Stimulated activated CD8-positive, alpha-beta memory T cell treated with anti-CD3 and anti-CD28 coated beads, Interleukin-7, amount 100 ng/mL, for 1 hour (primary cell): ENCODE measurements at places on chromosomes 12 and 14.
A peak's percentile ranks its signal among the peaks of the same experiment; 100 is the strongest.

GRCh38 chr14:27245947-27246346, 648.1 kb upstream of the NOVA1 start:
- DNase-seq = no peak

DNA sequence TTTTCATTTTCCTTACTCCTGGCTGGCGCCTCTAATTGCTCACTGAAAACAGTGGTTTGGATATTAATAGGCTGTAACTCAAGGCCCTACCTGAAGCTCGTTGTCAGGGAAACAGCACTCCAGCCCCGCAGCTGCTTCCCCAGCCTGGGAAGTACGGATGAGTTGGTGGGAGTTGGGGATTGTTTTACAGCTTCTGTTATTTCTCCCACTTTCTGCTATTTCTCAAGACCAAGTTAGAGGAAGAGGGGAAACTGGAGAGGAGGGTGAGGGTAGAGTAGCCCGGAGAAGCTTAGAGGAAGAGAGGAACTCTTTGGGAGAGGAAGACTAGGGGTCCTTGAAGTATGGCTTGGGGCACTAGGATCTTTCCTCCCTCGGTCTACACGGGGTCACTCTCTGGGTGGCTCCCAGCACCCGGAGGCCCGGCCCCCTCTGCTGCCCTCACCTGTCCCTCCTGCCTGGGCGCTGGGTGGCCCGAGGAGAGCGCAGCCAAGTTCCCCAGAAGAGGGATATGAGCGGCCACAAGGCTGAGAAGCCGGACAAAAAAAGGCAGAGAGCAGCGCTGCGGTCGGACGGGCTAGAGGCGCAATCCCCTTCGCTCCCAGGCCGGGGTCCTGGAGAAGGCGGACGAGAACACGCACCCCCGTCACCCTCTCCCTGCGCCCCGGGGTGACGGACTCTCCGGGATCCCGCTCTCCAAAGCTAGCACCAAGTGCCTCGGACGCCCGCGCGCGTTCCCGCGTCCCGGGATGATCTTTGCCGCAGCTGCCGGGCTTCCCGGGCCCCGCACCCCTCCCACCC, 671 bp downstream of the SPTB start:
- DNase-seq = no peak

DNA sequence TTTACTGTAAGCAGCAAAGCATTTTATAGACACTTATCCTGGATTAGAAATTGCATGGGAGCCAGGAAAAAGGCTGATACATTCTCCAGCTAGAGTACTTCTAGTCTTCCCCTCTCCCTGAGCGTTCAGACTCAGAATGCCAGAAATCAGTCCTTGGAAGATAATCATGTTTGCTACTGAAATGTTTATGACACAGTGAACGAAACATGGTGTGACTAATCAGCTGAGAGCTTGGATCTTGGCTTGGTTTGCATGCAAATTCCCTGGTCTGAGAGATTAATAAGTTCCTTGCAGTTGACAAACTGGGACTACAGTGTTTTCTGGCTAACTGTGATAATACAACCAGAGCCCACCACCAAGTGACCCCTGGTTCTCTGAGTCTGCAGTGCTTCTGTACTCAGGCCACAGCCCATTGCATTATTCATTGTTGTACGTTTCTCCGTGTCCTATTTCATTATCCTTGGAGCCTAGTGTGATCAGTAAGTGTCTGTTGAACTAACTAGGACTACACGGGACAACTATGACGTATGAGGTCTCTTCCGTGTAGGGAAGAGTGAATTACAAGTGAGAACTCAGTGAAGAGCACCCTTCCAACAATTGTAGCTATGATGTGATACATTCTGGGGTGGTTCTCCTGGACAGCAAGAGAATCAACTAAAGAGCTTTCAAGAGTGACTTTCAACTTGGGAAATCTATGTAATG, 34.6 kb upstream of the EVL start:
- DNase-seq = no peak

GRCh38 chr12:128548949-128549348, 274.8 kb downstream of the SLC15A4 start:
- DNase-seq = no peak

- no peak for DNase-seq
These were observed 9.8 kb upstream of the RARG start for GRCh38 chr12:53241623-53242412.

DNA sequence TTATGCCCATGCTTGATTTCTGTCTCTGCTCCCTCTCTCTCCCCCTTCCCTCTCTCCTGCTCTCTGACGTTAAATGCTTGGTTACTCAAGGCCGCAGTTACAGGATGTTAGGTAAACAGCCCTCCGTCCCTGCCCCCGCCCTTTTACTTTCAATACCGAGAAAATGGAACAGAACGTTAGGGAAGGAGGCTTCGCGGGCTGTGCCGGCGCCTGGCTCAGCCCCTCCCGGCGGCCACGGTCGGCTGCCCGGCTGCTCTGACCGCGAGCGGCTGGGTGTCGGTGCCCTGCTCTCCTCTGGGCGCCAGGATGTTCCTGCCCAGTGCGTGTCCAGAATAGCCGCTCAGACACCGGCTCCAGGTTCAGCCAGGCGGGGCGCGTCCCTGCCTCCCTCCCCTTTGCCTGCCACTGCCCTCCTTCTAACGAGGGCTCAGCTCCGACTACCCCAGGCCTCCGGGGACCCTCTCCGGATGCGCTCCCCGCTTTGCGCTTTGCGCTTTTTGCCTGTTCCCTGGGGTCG, 166.1 kb downstream of the ADCK1 start:
- no peak for DNase-seq

- no peak for DNase-seq
These were observed 25.5 kb upstream of the DTX1 start for GRCh38 chr12:113030875-113031525.

GRCh38 chr12:55906056-55906455, 21.6 kb downstream of the PYM1 start:
- no peak for DNase-seq

GRCh38 chr12:65189028-65189718, 19.8 kb downstream of the LEMD3 start:
- no peak for DNase-seq

- no peak for DNase-seq
These were observed 121.1 kb downstream of the TGFB3 start for GRCh38 chr14:75860561-75861160.

DNA sequence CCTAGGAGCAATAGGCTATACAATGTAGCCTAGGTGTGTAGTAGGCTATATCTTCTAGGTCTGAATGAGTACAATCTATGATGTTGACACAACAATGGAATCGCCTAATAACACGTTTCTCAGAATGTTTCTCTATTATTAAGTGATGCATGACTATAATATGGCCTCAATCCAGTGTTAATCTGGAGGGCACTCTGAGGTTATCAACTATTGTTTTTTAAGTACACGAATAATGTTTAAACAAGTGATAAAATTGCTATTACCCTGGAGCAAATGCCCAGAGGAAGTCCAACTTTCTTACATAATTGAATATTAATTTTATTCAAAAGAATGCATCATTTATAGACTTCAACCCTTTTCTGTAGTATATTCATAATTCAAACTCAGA, 16.4 kb upstream of the CNIH1 start:
- DNase-seq = no peak

GRCh38 chr14:70011708-70012107, 132.5 kb downstream of the SMOC1 start:
- DNase-seq = no peak

DNA sequence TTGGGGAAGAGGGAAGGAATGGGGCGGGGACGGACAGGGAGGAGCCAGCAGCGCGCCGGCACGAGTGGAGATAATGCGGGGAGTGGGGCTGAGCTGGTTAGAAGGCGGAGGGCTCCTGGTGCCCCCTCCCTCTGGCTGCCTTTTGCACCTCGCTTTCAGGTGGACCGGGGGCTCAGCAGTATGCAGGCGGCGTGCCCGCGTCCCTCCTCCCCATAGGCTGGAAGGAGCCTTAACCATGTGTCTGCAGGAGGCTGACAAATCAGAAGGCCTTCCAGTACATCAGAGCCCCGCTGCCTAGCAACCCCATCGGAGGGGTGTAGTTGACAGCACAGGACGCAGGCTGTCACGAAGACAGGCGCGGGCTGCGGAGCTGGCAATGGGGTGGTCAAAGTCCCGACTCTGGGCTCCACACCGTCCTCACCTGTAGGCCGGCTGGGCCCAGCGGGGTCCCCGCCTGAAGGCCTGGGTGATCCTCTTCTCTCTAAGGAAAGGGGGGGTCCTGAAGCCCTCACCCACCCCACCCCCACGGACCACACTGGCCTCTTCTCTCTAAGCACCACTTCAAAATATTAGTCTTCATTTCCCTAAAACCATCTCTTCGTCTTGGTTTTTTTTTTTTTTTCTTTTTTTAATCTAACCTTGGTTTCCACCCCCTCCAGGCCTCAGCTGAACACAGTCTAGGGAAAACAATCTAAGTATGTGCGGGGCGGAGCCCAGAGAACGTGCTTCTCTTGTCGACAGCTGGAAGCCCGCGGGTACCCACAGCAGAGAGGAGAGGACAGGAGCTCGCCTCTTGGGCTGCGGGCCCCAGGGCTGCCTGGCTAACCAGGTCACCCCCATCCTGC, 44.5 kb downstream of the KDM2B start:
- DNase-seq = no peak

GRCh38 chr12:105330283-105330930, at the start of gene C12orf75:
TSS of gene C12orf75 (plus strand) at chr12:105330691. CDS start at chr12:105330892, 201 bp downstream.
- peak; percentile 70 for DNase-seq

DNA sequence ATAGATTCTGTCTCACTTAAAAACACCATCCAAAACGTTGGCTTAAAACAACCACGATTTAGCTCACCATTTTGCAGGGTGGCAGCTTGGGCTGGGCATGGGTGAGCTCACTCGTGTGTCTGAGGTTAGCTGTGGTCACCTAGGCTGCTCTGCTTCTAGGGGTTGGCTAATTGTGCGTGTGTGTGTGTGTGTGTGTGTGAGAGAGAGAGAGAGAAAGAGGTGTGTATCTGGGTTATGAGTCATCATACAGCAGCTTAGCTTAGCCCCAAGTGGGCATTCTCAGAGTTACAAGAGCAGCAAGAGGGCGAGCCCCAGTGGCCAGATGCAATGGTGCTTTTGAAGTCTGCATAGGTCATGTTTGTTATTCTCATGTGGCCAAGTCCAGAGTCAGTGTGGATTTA, 6.0 kb downstream of the FBXW8 start:
- DNase-seq = peak; percentile 24

DNA sequence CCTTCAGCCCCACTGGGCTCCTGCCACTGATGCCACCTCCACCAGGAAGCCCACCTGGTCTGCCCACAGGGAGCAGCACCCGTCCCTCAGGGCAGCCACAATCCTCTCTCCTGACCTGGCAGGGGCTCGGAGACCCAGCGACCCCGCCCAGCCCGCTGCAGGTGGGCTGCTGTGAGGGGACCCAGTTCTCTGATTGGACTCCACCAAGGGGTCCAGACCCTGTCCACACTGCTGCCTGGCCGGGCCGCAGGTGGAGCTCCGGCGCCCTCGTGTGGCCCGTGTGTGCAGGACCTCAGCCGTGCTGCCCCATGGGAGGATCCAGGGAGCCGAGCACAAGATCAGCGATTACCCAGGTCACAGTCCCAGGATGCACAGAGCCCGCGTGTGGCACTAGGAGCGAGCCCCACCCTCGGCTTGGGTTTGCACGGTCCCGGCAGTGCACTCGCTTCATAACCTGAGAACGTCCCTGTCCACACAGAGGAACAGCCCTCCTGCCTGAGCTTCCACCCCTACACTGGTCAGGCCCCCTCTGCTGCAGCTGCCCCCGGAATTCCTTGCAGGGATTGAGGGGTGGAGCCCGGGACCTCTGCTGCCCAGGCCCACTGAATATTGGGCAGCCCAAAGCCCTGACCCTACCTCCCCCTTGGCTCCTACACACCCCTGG, 35.4 kb upstream of the TMEM179 start:
- DNase-seq = no peak

DNA sequence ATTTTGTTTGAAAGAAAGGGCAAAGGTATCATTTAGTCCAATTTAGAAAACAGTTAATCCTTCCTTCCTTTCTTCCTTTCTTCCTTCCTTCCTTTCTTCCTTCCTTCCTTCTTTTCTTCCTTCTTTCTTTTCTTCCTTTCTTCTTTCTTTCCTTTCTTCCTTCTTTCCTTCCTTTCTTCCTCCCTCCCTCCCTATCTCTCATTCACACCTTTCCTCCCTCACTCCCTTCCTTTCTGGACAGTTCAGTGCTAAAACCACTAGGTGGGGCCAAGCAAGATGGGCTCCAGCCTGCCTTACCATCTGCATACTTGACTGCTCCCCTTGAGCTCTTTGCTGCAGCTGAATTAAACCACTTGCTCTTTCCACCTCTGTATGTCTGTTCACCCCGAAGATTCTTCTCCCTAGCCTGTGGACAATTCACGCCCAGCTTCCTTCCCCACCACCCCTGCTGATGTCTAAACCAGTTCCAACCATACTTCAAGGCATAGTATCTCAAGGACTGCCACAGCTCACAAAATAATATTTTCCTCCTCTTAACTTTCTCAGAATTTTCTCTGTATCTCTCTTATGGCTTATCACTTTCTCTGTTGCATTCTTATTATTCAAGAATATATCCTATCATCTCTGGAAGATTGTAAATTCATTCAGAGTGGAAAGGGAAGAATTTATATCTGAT, 78.0 kb downstream of the DBX2 start:
- no peak for DNase-seq

DNA sequence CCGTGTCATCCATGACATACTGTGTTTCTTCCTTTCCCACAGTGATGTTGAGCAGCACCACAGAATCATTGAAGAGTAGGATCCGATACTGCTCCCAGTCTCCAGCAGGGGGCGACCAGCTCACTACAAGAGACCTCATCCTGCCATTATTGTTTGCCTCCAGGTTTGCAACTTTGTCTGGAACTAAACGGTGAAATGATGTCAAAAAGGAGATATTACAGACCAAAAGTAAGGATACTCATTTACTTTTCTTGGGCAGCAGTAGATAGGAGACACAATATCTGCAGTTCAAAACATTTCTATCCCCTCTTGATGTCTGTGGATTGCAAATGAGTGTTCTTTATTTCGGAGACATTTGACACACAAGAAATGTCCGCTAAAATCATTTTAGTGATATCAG, 47.2 kb downstream of the PTPRB start:
- DNase-seq = peak; percentile 18

DNA sequence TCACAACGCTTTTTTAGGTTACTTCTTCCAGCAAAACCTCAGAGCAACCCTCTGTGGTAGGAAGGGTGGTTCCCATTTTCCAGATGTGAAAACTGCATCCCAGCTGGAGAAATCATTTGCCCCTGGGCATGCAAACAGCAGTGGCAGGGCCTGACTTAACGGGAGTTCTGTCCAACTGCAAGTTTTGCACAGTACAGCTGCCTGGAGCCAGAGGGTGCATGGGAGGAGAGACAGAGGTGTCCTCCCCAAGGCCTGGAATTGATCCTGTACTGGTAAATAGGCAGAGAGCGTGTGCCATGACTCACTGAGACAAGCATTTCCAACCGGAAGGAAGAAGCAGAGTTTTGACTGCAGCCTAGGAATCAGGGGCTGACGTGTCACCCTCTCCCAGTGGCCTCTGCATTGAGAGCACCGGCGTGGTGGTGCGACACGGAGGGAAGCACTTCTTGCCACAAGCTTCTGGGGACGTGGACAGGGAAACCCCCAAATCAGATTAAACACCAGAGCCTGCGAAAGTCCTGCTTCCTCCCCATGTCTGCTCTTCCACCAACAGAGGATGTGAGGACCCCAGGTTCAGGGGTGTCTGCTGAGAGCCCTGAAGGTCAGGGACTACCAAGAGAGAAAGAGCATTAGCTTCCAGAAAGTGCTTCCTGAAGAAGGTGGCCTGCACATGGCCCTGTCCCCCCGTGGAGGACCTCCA, 19.0 kb upstream of the SERPINA4 start:
- DNase-seq = no peak

GRCh38 chr12:122499991-122500684, 594 bp downstream of the ZCCHC8 start:
- DNase-seq = no peak
